NCI-H526 treated with DMSO at 0.1 percent for 48 hours (cell line): ENCODE measurements at places on chromosomes 2 and 18.

- peak; percentile 93 for DNase-seq
These were observed 76.7 kb downstream of the TGIF1 start for GRCh38 chr18:3526421-3527354.

- no peak for DNase-seq
These were observed 403.7 kb upstream of the MEIS1 start for GRCh38 chr2:66031236-66031635.

GRCh38 chr2:142952018-142952417, 74.6 kb downstream of the KYNU start:
- DNase-seq = no peak

DNA sequence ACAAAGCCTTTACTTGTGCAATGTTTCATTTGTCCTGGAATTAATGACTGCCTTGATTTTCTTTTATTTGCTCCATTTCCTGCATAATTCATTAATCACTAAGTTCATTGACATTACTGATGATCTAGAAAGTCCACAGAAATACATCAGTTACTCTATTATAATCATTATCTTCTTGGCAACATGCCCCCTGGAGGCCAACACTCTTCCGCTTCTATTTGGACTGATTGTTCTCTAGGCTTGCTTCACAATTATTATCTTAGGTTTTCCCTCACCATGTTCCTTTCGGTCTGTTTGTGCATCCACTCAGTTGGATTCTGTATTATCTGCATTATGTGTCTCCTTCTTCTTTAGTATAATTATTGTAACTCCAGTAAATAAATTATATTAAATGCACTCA, 461.0 kb upstream of the CDH2 start:
- no peak for DNase-seq

DNA sequence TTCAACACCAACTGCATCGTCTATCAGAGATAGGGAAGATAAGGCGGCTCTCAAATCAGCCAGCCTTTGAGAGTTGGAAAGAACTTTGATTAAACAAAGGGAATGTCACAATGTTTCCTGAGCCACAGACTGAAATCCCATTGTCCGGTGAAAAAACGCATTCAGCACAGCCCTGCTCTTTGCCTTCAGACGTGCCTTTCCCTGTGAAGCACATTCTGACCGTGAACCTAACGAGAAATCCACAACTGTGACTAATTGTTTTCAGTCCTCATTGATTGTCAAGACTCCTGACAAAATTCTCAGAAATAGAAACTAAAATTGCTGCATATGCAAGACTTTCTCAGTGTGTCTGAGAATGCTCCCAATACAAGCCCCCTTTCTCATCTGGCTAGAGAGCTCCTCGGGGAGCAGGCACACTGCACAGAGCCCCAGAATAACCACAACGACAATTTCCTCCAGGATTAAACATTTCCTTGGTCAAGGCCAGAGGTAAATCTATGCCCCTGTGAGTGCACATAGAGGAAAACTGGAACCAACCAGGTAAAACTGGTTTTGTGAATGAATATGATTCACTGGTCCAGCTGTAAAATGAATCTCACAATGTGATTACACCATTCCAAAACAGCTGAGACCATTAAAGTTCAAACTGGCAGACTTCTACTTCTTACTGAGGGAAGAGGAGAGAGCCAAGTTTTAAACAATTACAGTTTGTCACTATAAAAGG, 561.9 kb upstream of the ID2 start:
- DNase-seq = no peak

DNA sequence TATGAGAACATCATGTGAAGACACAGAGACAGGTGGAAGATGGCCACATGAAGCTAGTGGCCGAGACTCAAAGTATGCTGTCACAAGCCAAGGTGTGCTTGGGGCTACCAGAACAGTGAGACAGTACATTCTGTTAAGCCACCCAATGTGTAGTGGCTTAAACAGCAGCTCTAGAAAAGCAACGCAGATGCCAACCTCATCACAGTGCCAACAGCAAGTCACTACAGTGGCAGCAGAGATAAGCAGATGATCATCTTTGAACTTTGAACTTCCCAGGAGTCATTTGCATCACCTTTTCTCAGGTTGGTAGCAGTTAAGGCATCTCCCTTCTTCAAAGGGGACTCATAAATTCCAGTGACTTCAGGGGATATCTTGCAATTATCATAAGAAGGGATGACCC, 394.4 kb downstream of the LRP1B start:
- DNase-seq = no peak

DNA sequence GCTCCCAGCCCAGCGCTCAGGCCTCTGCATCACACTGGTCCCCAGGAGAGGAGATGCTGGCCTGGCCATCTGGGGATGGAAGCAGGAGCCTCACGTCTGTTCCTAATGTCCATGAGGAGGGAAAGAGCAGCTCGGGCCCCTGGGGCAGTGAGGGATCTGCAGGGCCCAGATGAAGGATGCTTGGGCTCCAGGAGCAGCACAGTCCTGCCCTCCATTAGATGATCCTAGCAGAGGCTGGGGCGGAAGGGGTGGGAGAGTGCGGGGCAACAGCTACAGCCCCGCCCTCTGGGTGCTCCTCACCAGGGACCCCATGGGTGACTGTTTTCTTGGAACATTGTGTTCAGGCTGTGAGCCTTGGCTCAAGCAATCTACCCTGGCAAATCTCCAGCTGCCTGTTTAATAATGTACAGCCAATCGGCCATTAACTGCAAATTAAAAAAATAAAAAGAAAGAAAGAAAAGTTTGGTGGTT, 49.7 kb downstream of the TNS1 start:
- no peak for DNase-seq

GRCh38 chr2:38375696-38376345, 1.3 kb downstream of the ATL2 start:
- DNase-seq = no peak

- DNase-seq = peak; percentile 77
These were observed 134.9 kb downstream of the ZAP70 start for GRCh38 chr2:97848306-97848705.

DNA sequence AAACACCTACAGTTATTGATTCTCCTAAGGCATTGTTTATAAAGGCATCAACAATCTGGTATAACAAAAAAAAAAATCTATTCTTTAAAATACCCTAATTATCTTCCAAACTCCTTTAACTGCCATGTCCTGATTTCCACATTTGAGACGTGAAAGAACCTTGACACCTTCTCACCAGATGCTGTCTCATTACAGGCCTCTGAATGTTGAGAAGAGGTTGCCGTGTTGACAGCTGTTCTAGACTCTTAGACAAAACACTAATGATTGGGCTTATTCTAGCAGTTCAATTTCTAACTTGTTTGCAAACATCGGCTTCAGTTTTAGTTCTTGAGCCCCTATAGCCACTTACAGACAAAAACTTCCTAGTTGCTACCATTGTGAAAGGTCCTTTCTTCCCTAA, 988.8 kb downstream of the LRP1B start:
- no peak for DNase-seq

DNA sequence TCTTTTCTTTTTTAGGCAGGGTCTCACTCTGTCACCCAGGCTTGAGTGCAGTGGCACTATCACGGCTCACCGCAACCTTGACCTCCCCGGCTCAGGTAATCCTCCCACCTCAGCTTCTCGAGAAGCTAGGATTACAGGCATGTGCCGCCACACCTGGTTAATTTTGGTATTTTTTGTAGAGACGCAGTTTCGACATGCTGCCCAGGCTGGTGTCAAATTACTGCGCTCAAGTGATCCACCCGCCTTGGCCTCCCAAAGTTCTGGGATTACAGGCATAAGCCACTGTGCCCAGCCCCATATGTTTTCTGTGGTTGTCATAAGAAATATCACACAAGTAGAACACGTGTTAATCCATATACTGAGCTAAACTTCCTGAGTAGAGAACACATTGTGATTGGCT, 14.6 kb downstream of the ENOSF1 start:
- no peak for DNase-seq

DNA sequence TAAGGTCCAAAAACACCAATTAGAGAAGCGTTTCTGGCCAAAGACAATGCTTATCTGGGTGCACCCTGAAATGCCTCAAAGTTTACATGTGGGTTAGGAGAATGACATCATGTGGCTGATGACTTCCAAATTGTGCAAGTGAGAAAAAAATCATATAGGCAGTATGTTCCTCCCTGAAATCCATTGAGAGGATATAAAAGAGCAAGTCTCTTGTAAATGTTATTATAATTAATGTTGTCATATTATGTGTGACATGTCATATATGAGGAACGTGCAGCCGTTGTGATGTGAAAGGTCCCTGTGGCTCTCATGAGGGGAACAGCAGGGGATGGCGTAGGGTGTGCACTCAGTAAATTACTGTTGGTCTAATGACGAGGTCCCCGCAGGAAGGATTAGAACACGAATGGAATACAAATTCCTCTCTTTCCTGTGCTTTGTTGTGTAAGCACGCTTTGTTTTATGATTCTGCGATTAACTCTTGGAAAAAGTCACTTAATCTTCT, 290.8 kb downstream of the PRKCE start:
- no peak for DNase-seq

DNA sequence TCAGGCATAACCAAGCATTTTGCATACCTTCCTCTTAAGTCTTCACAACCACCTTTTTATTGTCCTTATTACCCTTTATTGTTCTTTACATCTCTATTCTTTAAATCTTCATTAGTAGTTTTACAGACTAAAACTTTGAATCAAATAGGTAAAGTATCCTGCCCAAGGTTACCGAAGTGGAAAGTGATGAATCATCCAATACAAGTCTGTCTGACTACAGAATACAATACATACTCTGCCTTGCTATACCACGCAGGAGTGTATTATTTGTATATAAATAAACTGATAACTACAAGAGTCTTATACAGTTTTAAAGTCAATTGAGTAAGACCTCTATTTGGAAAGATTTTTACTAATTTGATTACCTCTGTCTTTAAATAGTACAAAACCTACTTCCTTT, 196.0 kb downstream of the ZEB2 start:
- no peak for DNase-seq

DNA sequence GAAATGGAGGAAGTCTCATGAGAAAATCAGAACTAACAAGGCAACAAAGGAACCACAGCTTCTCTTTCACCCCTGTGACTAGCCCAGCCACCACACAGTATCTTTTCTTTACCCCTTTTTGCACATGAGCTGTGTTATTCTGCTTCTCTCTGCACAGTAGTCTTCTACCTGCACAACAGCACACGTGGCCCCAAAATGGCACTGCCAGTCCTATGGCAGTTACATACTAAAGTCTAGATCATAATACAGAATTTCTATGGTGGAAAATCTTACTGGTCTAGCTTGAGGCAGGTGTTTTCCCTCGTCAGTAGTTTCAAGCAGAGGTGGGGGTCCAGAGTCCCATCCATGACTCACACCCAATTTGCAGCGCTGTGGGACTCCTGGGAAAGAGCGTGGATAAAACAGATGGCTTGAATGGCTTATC, 177.7 kb downstream of the DIS3L2 start:
- no peak for DNase-seq

GRCh38 chr2:206164261-206164862, 4.7 kb downstream of the EEF1B2 start:
- DNase-seq = peak; percentile 14

- DNase-seq = no peak
These were observed 76.2 kb upstream of the EFEMP1 start for GRCh38 chr2:55999790-56000189.

- DNase-seq = no peak
These were observed 16.5 kb downstream of the OSBPL1A start for GRCh38 chr18:24381126-24381525.

DNA sequence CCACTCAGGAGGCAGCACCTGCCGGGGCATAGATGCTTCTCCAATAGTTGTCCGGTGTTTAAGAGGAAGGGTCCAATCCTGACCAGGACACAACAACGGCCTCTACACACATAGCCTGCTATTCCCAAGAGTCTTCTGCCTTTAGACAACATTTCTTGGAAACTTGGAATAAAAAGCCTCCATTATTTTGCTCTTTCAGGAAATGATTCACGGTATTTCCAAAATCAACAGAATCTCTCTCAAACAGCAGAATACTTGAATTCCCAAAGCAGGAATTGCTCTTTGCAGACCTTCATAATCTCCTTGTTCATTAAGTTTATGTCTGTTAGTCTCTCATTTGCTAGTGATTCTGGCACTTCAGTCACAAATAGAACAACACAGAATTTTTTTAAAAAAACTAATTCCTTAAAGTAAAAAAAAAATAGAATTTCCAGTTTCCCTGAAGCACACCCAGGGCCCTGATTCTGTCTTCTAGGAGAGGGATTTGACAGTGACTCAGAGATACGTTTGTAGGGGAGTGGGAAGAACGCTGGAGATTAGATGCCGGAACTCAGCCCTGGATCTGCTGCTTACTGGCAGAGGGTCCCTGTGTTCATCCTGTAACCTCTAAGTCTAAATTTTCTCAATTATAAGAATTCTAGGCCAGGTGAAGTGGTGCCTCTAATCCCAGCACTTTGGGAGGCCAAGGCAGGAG, 74.7 kb downstream of the NAB1 start:
- DNase-seq = no peak

- DNase-seq = no peak
These were observed 25.0 kb downstream of the CEP68 start for GRCh38 chr2:65081232-65081685.
